ENCODE measurements at places on chromosomes 3 and 15.
A peak's percentile ranks its signal among the peaks of the same experiment; 100 is the strongest.

DNA sequence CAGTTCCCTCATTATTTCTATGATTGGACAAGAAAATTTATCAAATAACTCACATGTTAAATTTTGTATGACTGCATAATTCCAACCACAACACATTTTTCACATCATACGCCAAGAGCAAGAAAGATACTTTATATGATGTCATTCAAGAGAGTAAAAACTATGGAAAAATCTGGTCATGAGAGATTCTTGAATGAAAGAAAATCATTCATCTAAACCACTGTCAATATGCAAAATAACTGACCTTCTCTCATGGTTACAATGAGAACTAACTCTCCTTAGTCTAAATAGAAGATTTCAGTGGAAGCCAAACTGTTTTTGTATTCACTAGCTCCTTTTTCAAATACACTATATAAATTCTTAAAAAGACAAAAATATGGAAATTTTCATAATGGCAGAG, 124.6 kb downstream of the CBLB start:
- DNase-seq, result no peak

DNA sequence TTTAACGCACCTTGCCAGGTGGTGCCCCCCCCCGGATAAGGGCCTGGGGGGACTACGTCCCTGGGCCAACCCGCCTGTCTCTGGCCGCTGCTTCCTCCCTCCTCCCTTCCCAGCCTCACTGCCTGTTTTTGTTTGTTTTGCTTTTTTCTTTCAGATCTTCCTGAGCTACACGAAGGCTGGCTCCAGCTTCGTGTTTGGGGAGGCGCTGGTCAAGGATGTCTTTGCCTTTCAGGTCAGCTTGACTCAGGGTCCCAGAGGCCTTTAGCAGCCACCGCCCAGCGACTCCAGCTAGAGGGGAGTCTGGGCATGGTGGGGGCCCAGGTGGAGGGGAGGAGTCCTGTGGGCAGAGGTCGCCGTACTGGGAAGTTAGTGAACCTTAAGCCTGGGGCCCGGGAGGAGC, 24.1 kb downstream of the SLC28A1 start:
- DNase-seq, result no peak

GRCh38 chr3:14261229-14261628, 82.6 kb downstream of the LSM3 start:
- DNase-seq, result peak; percentile 80

DNA sequence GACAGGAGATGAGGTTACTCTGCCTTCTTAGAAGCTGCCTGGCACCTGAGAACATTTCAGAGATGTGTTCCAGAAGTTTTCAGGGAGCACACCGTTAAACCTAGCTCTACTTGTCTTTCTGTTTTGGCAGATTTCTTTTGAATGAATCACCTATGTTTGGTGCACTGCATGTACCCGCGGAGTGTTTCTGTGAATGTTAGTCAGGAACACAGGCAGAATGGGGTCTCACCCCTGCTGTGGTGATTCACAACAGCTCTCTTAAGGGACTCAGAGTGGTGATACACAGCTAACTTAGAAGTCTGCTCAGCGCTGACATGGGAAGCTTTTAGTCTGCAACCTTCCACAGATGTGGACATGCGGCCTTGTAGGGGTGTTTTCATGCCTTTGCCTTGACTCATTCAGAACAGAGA, 24.0 kb downstream of the TSEN2 start:
- no peak for DNase-seq

- no peak for DNase-seq
Observed at GRCh38 chr3:189172668-189173419, 1.1 kb downstream of the TPRG1 start.

GRCh38 chr3:68614087-68614486, 318.3 kb downstream of the TAFA4 start:
- DNase-seq, result no peak

- DNase-seq, result no peak
Observed at GRCh38 chr15:100484443-100484842, 44.3 kb downstream of the CERS3 start.

GRCh38 chr3:174859756-174860155, 622 bp downstream of the NAALADL2 start:
- DNase-seq, result no peak

DNA sequence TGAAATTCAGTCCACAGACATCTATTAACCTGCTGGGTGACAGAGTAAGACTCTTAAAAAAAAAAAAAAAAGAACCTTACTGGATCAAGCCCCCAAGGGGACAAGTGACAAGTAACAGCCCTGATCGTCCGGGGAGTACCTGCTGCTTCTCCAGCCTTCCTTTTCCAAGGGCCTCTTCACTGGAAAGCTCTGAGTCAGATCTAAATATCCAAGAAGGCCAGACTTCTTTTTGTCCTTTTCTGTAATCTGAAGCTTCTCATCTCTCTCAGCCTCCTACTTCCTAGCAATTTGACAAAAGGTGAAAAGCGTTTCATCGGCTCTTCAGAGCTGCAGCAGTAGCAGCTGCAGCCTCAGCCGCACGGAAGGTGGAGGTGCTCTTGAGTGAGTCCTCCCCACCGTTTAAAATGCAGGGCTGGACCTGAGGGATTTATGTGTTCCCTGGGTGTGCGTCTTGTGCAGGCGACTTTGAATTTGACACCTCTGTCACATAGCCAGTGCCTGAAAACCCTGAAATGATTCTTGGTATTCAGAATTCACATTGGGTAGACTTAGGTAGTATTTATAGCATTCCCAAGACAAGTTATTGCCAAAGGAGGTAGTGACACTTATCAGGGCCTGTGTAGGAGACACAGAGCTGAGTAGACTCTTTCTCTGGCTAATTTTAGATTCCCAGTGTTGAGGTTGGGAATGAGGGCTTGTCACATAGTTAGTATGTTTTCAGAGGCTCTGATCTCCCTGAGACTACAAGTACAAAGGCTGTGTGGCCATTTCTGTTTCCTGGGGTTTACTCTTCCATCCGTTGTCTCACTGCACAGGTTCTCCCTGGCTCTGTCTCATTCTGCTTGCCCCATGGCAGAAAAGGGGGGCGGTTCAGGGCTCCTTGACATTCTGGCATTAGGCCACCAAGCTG, 291.2 kb upstream of the C2CD4B start:
- no peak for DNase-seq

GRCh38 chr3:63473641-63474166, 178.8 kb upstream of the SNTN start:
- DNase-seq, result no peak

DNA sequence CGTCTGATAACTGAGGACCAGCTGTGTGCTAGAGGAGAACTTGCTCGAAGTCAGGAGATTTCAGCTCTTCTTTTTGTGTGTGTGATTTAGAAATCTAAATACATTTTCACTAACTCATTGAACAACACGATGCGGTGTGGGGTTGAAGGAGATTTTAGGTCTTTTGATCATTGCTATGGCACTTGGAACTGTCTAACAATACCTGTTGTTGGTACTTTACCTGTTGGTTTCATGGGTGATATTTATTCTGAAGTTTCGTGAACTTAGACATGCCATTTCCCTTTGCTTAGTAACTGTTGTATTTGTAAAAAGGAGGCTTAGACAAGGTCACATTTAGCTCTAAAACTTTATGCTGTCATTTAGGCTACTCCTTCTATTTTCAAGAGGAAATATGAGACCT, 99.9 kb downstream of the ITPR1 start:
- no peak for DNase-seq
